ENCODE measurements at places on chromosomes 12 and 14.

- peak; percentile 42 for DNase-seq
Measured at GRCh38 chr12:45518291-45519235, 210.9 kb upstream of the ARID2 start.

- no peak for DNase-seq
Measured at GRCh38 chr14:49451938-49452337, 134.2 kb downstream of the RPS29 start.

DNA sequence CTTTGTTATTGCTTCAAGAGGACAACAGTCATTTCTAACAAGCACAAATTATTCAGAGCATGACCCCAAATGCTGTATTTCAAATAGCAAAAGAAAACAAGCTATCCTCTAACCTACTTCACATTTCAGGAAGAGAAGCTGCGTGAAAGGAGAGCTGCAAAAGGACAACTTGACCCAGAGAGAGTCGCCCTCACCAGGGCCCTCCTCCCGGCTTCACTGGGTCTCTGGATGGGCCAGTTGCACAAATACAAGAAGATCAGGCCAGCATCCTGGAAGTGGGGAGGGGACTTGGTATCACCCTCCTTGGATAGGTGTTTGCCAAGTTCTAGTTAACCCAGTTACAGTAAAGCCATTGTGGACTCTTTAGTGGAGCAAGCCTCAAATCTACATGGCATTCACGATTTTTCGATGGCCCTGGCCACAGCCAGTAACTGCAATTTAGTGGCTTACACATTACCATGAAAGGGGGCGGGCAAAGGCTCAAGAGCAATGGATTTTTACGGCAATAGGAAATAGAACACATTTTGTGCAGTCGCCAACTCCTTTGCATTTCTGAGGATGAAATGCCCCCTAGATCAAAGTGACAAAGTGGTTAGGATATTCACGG lies 166.9 kb upstream of the DIO2 start:
- DNase-seq = no peak

GRCh38 chr12:56932867-56933266 lies 1.3 kb downstream of the SDR9C7 start:
- no peak for DNase-seq

DNA sequence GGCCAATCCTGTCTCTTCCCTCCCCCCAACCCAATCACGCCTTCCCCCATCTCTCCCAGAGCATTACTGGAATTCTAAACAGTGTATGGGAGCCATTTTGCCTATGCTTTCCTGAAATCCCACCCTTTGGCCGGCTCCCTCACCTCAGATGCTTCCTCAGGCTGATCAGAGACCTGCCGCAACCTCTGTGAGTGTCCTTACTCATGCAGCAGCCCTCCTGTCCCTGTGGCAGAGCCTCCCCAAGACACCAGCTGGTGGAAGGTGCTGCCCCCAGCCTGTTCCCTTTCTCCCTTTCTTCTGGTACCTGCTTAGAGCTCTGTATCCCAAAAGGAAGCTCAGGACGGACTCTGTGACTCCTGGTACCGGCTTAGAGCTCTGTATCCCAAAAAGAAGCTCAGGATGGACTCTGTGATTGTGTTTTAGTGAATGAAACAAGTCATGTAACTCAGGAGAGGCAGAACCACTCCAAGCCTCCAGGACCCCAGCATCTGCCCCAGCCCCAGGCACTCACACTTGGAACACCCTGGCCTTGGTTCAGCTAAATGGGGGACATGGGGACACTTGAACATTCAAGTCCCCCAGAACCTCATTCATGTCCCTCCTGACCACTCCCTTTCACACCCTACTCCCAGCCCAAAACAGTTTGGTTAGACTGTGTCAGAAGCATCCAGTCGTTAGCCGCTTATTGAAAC lies 29.3 kb upstream of the RIN3 start:
- DNase-seq = no peak

DNA sequence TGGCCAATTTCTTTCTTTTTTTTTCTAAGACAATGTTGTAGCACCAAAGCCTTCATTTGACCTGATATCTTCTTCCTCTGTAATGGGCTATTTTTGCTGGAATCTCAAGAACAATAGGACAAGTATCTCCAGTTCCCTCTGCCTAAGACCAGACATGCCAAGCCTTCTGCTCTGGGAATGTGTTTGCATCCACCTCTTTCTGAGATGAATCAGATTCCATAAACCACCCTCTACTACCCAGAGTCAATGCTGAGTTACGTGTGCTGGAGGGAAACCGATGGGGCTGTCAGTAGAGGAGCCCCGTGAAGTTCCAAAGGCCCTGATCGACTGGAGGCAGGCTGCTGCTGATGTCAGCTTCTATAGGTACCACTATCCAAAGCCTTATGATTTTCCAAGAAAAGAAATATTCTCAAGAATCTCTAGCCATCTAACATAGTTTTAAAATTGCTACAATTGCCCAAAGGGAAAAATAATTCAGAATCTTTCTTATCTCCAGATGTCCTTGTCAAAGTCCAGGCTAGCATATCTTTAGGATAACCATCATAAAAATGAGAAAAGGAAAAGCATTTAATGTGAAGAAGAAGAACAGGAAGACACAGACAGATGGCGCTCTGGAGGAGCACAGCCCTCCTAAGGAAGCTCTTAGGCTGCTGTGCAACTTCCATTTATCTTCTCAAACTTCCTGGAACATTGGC lies 101.9 kb downstream of the SLC8A3 start:
- DNase-seq = no peak

DNA sequence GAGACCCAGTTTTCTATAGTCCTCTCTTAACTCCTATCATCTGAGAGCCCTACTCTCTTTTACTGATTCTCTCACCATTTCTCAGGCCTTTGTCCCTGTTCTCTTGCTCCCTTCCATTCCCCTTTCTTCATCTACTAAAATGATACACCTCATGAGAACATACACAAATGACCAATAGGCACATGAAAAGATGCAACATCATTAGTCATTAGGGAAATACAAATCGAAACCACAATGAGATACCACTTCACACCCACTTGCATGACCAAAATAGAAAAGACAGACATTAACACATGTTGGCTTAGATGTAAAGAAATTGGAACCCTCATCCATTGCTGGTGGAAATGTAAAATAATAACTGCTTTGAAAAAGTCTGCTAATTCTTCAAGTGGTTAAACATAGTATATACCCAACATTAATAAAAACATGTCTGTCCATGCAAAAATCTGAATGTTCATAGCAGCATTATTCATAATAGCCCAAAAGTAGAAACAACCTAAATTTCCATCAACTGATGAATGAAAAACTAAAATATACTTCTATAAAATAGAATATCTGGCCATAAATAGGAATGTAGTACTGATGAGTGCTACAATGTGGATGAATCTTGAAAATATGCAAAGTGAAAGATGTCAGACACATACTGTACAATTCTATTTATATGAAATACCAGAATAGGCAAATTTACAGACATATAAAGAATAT lies 66.0 kb downstream of the DENND5B start:
- no peak for DNase-seq

DNA sequence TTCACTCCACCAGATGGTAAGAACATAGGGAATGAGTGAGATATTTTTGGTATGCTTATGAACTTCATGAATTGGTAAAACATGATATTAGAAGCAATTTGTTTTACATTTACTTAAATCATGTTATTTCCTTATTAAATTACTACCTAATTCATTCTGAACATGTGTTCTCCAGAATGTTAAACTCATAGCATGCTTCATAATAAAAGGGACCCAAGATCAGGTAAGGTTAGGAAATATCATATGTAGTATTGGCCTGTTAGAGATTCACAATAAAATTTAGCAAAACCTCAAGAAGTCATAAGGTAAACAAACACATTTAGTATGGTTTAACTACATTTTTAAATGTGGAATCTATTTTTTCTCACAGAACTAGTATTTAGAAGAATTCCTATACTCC lies 28.2 kb downstream of the PTPRQ start:
- DNase-seq = no peak

DNA sequence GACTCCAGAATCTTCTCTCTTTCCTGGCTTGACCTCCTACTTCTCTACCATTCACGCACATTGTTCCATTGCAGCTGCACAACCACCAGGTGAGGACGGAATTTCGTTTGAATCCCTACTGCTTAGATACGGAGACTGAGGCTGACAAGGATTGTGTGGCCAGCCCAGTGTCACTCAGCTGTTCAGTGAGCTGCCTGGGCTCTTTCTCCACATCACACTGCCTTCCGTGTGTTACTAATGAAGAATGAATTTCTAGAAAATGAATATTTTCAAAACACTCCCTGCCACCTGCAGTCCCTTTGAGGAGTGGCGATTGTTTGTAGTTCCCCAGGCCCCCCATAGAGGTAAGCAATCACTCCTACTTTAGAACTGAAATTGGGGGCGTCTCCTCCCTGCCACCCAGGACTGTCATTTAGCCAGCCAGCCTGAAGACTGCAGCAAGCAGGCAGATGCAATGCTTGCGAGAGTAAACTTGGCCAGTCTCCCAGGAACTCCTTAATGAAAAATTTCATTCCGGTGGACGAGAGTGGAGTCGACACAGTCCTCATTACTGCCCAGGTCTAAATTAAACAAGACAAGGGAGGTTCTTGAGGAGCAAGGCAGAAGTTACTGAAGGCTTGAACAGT lies 239.7 kb downstream of the SLC41A2 start:
- DNase-seq = no peak

DNA sequence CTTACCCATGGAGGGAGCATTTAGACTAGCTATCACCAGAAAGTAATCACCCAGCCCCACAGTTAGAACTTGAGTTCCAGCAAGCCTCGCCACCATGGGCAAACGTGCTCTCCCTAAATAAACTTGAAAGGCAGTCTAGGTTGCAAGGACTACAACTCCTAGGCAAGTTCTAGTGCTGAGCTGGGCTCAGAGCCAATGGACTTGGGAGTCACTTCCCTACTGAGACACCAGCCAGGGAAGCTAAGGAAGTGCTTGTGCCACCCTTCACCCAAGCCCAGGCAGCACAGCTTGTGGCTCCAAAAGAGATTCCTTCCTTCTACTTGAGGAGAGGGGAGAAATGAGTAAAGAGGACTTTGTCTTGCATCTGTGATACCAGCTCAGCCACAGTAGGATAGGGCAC lies 57.9 kb downstream of the SLCO1A2 start:
- no peak for DNase-seq

- DNase-seq = no peak
Measured at GRCh38 chr12:114399664-114400211, 6.2 kb downstream of the TBX5 start.

GRCh38 chr12:111093428-111094142 lies 173.2 kb upstream of the MYL2 start:
- peak; percentile 29 for DNase-seq

DNA sequence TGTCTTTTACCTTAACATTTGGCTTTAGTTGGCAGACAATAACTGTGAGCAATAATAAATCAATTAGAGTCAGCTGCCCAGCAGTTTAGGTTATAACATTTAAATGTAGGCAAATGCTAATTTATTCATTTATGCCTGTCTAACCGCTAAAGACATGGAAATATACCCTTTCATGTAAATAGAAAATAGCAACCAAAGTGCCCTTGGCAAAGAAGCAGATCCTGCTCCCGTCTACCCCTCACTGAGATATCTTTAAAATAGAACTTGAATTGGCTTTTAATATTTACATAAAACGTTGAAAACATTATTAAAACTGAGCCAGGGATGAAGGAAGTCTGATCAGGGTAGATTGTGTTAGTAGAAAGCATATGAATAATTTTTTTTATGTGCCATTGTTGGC lies 67.3 kb downstream of the ATP23 start:
- DNase-seq = no peak

- no peak for DNase-seq
Measured at GRCh38 chr14:44910821-44911220, 50.9 kb downstream of the KLHL28 start.

DNA sequence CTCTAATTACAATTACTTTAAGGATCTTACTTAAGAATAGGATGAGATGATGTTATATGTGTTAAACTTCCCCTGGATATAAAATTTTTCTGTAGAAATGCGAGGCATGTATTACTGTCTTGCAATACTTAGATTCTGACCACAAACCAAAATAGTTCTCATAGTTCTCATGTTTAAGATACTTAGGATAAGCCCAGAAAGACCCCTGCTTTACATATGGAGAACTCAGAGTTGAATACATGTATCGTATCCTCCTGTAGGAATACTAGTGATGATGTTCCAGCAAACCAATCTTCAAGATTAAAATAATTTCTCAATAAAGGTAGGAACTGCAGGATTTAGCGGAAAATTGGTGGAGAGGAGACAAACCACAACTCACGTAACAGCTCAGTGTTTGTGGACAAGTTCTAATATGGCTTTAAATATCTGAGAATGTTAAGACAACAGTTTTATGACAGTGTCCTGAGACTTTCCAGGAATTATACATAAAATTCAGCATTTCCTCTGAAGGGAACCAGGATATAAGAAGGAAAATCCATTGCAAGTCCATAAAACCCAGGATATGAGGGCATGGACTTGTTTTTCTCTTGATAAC lies 114.7 kb upstream of the CRY1 start:
- DNase-seq = no peak

GRCh38 chr12:121018860-121019617 lies 2.8 kb upstream of the C12orf43 start:
- no peak for DNase-seq

DNA sequence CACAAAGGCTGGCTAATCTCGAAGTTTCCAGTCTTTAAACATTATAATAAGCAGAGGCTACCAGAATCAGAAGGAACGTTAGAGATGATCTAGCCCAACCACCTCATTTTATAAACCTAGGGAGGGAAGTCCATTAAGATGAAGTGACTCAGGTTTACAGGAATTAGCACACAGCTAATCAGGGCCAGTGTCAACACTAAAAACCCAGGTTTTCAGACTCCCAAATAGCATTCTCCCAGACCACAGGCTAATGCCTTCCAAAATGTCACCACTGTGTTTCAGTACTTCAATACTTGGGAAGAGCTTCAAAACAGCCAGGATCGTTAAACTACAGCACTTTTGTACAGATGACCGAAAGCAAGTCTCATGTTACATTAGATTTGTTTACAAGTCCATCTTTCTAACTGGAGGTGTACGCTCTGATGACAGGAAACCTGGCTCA lies 89.2 kb downstream of the FOXN3 start:
- DNase-seq = no peak

GRCh38 chr14:85576218-85576617 lies 46.3 kb downstream of the FLRT2 start:
- no peak for DNase-seq

- DNase-seq = no peak
Measured at GRCh38 chr12:84805474-84805858, 107.1 kb downstream of the SLC6A15 start.

DNA sequence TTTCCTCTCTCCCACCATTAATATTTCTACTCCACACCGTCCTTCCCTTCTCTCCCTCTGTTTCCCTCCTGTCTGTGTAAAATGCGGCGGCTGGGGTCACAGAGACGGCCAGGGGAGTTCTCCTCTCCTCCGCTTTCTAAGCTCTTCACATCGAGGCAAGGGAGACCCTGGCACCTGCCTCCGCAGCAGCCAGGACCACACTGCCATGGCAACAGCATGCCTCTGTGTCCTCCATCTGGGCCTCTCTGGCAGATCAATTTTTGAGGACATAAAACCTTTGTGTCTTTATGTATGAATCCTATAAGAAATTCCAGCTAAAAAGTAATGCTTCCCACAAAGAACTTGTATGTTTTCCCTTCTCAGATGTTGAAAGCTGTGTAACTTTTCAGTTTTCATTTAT lies 41.4 kb downstream of the DYRK4 start:
- no peak for DNase-seq

Data from stimulated activated CD4-positive, alpha-beta T cell treated with anti-CD3 and anti-CD28 coated beads, Interleukin-2, amount 100 ng/mL, for 24 hours (primary cell).